A549 treated with dexamethasone at 1 μM for 4 hours (cell line): ENCODE measurements at places on chromosomes 6 and 20. TPM values are rescaled to one million over a fixed set of nuclear protein-coding genes. Genes with fewer than 3 reads are reported as not detected.

The PLCB4 gene
- 14.9 to 25.2 TPM (median 20.0 TPM) in 5 replicates for total RNA-seq

The CST5 gene
- total RNA-seq = not detected in 5 replicates

The ARFGEF3 gene
- 0.40 to 0.66 TPM (median 0.54 TPM) in 5 replicates for total RNA-seq

The MROH8 gene
- total RNA-seq = 0.70 to 1.6 TPM (median 1.4 TPM) in 5 replicates

The RARS2 gene
- total RNA-seq = 20.4 to 23.6 TPM (median 22.9 TPM) in 5 replicates

The TPBG gene
- total RNA-seq = 30.0 to 36.1 TPM (median 35.1 TPM) in 5 replicates

The OXT gene
- total RNA-seq = not detected in 5 replicates

The OOEP gene
- not detected in 5 replicates for total RNA-seq

The TINAG gene
- total RNA-seq = 0.14 TPM in 1 of 5 replicates, not detected in the others

The PM20D2 gene
- total RNA-seq = 11.1 to 15.9 TPM (median 13.9 TPM) in 5 replicates

The DEFB132 gene
- not detected in 5 replicates for total RNA-seq

The BEND6 gene
- 0.82 to 1.4 TPM (median 1.2 TPM) in 5 replicates for total RNA-seq

The ZC2HC1B gene
- total RNA-seq = not detected in 5 replicates

The RBM12 gene
- total RNA-seq = 65.9 to 125 TPM (median 113 TPM) in 5 replicates
